Activated CD4-positive, alpha-beta T cell treated with anti-CD3 and anti-CD28 coated beads, Interleukin-2, amount 10 ng/mL, durations not matched to agents 24 days and 14 days (primary cell): ENCODE measurements at places on chromosomes 13 and 19. TPM values are rescaled to one million over a fixed set of nuclear protein-coding genes. Genes with fewer than 3 reads are reported as not detected.

DNA sequence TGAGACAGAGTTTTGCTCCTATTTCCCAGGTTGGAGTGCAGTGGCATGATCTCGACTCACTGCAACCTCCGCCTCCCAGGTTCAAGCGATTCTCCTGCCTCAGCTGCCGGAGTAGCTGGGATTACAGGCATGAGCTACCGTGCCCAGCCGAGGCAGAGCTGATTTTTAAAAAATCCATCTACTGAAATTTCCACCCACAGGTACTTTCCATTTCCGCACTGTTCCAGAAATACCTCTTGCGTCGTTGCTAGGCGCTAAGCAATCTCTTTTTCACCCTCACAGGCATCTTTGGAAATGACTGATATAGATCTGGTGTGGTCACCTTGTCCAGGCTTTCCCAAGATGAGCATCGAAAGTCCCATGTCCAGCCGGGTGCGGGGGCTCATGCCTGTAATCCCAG, 9.4 kb downstream of the TMEM38A start:
- no peak for DNase-seq

GRCh38 chr19:36125557-36125956, 10.3 kb downstream of the TBCB start:
- DNase-seq = no peak

GRCh38 chr13:50401049-50401505, 385.8 kb downstream of the KCNRG start:
- DNase-seq = no peak

- DNase-seq = no peak
Observed at GRCh38 chr13:93259527-93260080, 33.0 kb downstream of the GPC6 start.

- DNase-seq = no peak
Observed at GRCh38 chr13:52353193-52353592, 52.8 kb downstream of the THSD1 start.

MUC16 gene
- total RNA-seq = not detected in 2 replicates
